ENCODE measurements at places on chromosomes 7 and 10. TPM values are rescaled to one million over a fixed set of nuclear protein-coding genes. Genes with fewer than 3 reads are reported as not detected.

The IQUB gene
- total RNA-seq, result 0.88 TPM

The SPAM1 gene
- total RNA-seq, result 0.18 TPM

The HMX3 gene
- not detected for total RNA-seq

The CLEC5A gene
- not detected for total RNA-seq

The GALNT17 gene
- 48.4 TPM for total RNA-seq

The PAX2 gene
- total RNA-seq, result 0.93 TPM

The NUTM2D gene
- 2.7 TPM for total RNA-seq

DNA sequence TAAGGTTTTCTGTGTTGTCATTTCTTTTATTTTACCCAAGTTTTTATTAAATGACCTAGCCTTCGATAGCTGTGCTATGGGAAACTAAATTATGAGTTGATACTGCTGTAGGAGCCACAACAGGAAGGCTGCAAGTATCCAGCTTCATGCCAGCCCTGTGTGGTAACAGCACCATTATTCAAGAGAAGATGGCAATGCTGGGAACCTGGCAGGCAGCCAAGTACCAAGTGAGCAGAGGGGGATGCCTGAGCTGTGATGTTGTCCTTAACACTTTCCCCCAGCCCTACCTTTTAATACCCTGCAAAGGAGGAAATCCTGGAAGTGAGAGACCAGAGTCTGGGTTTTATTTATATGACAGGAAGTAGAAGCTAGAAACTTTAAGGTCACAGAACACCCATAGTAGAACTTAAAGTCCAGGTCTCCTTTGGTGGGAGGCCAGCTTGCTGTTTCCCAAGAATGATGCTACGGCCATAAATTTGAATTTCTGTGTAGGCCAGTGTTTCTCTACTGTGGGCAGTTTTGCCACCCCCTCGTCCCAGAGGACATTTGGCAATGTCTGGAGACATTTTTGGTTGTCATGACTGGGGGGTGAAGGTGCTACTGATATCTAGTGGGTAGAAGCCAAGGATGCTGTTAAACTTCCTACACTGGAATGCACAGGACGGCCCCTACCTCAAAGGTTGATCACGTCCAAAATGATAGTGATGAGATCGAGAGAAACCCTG is 9.2 kb upstream of the ATXN7L1 start:
- peaks cover 5% of the 10 kb centered on the region for H3K27me3 ChIP-seq
- no peaks in the 10 kb centered on the region for H3K36me3 ChIP-seq
- H3K4me1 ChIP-seq, result no peaks in the 10 kb centered on the region
- H3K27ac ChIP-seq, result no peak overlapping the region
- H3K4me3 ChIP-seq, result no peak overlapping the region

GRCh38 chr7:77482015-77482414 is 55.1 kb upstream of the PTPN12 start:
- H3K4me3 ChIP-seq, result no peak overlapping the region
- H3K4me1 ChIP-seq, result no peaks in the 10 kb centered on the region
- DNase-seq, result no peak
- no peaks in the 10 kb centered on the region for H3K27me3 ChIP-seq

DNA sequence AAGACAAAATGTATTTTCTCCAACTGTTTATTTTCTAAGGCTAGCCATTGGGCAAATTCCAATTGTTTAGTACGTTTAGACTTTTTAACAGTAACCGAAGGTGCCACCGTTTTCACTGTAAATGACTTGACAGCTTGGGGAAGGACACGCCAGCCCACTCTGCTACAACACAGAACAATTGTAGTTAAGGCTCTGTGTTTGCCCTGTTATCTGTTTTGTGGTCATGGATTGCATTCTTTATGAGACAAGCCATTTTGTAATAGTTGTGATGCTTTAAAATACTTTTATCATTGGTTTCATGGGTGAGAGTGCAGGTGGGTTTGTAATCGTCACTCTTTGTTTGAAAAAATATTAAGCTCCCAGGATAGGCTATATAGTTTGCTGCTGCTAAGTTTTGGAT is 6.6 kb upstream of the PITRM1 start:
- H3K4me1 ChIP-seq, result no peaks in the 10 kb centered on the region
- no peak overlapping the region for H3K27ac ChIP-seq
- no peak overlapping the region for H3K4me3 ChIP-seq
- H3K36me3 ChIP-seq, result no peaks in the 10 kb centered on the region
- no peaks in the 10 kb centered on the region for H3K27me3 ChIP-seq

DNA sequence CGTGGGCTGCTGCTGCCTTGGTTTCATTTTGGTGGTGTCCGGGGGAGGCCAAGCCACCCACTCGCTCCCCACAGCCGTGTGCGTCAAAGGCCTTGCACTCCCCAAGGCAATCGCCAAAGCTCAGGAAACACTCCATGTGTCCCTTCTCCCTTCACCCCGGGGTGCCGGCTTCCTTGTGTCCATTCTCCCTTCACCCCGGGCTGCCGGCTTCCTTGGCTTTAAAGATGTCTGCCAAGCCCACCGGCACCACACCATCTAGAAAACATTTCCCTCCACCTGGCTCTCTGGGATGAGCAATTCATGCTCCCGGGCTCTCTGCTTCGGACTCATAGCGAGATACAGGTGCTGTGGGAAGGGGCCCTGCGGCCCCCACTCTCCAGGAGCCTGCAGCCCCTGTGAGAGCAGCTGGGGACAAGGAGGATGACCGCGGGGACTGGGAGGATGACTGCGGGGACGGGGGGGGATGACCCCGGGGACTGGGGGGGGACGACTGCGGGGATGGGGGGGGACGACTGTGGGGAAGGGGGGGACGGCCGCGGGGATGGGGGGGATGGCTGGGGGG is 322.1 kb downstream of the DNAJB6 start:
- H3K4me3 ChIP-seq, result no peak overlapping the region
- H3K27me3 ChIP-seq, result no peaks in the 10 kb centered on the region
- no peak overlapping the region for H3K27ac ChIP-seq

GRCh38 chr7:152341039-152341913 is 94.5 kb downstream of the KMT2C start:
- H3K36me3 ChIP-seq, result peaks cover 3% of the 10 kb centered on the region
- no peaks in the 10 kb centered on the region for H3K27me3 ChIP-seq
- no peak overlapping the region for H3K4me3 ChIP-seq
- H3K27ac ChIP-seq, result no peak overlapping the region
- H3K4me1 ChIP-seq, result no peaks in the 10 kb centered on the region
- peak; percentile 51 for DNase-seq

DNA sequence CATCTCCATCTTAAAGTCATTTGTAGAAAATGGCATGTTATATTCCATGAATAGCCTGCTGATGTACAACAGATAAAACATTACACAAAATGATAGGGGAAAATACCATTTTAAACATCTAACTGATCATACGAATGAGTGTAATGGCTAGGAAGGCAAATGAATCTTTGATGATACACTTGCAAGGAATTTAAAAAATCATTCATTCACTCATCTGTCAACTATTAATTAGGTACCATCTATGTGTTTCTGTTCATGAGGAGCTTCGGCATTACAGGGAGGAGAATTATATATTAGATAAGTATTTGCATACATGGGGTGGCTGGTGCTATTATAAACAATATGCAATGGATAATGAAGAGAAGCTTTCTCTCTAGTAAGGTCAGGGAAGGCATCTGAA is 183.7 kb downstream of the CACNB2 start:
- no peak for DNase-seq
- no peak overlapping the region for H3K27ac ChIP-seq
- no peaks in the 10 kb centered on the region for H3K4me1 ChIP-seq
- H3K4me3 ChIP-seq, result no peak overlapping the region
- no peaks in the 10 kb centered on the region for H3K27me3 ChIP-seq

DNA sequence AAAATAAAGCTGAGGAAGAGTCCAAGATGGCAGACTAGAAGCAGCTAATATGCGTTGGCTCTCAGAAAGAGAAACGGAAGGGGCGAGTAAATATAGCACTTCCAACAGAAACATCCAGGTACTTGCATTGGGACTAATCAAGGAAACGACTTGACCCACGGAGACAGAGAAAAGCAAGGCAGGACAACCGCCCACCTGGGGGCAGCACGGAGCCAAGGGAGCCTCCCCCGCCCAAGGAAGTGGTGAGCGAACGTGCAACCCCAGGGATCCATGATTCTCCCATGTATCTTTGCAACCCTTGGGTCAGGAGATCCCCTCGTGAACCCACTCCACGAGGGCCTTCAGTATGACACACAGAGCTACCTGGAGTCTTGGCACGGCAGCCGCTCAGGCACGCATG is 45.4 kb upstream of the GRM3 start:
- no peaks in the 10 kb centered on the region for H3K4me1 ChIP-seq
- H3K4me3 ChIP-seq, result no peak overlapping the region
- DNase-seq, result peak; percentile 92

GRCh38 chr10:88922041-88922440 is 30.5 kb downstream of the ACTA2 start:
- H3K27ac ChIP-seq, result no peak overlapping the region
- DNase-seq, result no peak
- H3K4me1 ChIP-seq, result peaks cover 6% of the 10 kb centered on the region
- H3K36me3 ChIP-seq, result no peaks in the 10 kb centered on the region
- H3K27me3 ChIP-seq, result peaks cover 22% of the 10 kb centered on the region

- H3K36me3 ChIP-seq, result no peaks in the 10 kb centered on the region
- no peaks in the 10 kb centered on the region for H3K27me3 ChIP-seq
- no peak for DNase-seq
- H3K27ac ChIP-seq, result no peak overlapping the region
These were observed 592.8 kb upstream of the GRM3 start for GRCh38 chr7:86050918-86051317.

DNA sequence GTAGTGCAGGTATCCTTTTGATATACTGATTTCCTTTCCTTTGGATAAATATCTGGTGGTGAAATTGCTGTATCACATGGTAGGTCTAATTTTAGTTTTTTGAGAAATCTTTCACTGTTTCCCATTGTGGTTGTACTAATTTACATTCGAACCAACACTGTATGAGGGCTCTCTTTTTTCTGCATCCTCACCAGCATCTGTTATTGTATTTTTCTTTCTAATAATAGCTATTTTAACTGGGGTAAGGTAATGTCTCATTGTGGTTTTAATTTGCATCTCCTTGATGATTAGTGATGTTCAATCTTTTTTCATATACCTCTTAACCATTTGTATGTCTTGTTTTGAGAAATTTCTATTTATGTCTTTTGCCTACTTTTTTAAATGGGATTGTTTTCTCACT is 335.4 kb upstream of the MTPN start:
- no peaks in the 10 kb centered on the region for H3K27me3 ChIP-seq
- H3K4me3 ChIP-seq, result no peak overlapping the region
- no peaks in the 10 kb centered on the region for H3K4me1 ChIP-seq
- DNase-seq, result no peak
- H3K36me3 ChIP-seq, result no peaks in the 10 kb centered on the region

DNA sequence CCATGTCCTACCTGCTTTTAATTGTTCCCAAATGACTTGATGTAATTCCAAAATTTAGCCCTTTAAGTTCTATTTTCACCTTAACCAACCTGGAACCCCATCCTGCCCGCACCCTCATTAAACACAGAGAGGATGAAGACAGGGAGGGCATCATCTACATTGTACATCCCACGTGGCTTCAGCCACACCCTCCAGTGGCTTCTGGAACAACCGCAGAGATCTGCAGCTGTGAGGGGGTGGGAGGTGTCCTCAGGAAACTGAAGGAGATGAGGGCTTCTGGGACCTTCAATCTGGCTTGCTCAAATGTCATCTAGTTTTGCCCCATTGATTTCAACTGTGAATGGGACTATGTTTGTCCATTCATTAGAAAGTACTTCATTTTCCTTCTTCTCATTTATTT is 39.0 kb downstream of the AKR1B1 start:
- H3K4me1 ChIP-seq, result no peaks in the 10 kb centered on the region
- no peak overlapping the region for H3K27ac ChIP-seq
- H3K27me3 ChIP-seq, result peaks cover 5% of the 10 kb centered on the region
- H3K4me3 ChIP-seq, result no peak overlapping the region
- DNase-seq, result peak; percentile 33

GRCh38 chr7:28029051-28029450 is 151.5 kb downstream of the JAZF1 start:
- H3K27ac ChIP-seq, result no peak overlapping the region
- H3K4me1 ChIP-seq, result no peaks in the 10 kb centered on the region

DNA sequence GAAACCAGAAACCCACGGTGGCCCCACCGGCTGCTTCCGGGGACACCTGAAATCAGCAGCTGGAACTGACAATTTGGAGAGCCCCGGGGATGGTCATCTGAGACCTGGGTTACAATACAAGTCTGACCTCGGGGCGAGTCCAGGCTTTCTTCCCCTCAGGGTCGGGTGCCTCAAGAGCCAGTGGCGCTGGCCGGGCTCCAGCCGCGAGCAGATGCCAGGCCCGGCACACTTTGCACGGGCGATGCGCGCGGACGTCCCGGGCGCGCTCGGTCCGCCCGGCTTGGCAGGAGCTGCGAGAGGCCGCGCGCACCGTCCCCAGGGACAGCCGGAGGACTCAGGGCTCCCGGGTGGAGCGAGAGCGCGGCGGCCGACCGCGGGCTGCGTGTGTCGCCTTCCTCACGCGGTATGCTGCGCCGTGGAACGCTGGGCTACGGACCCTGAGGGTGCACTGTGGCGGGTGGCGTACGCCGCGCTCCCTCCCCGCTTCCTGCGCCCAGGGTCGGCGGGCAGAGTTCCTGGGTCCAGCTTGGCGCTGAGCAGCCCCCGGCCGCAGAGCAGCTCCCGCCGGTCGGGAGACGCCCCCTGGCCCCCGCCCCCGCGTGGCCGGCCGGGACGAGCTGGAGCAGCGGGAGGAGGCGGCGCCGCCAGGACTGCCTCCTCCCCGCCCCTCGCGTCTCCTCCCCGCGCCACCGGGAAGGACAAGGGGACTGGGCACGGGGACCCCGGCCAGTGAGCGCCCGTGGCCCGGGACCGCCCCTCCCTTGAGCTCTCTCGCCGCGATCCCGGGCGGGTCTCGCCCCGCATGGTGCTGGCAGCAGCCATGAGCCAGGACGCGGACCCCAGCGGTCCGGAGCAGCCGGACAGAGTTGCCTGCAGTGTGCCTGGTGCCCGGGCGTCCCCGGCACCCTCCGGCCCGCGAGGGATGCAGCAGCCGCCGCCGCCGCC is at the start of gene RBM20:
TSS of gene RBM20 (plus strand) at position 684 of the 945 bp plus-strand sequence. CDS start at position 803, 119 bp downstream.
- H3K36me3 ChIP-seq, result no peaks in the 10 kb centered on the region
- peaks cover 32% of the 10 kb centered on the region for H3K27me3 ChIP-seq
- H3K4me3 ChIP-seq, result peak within 1 kb of the TSS; percentile 85
- H3K4me1 ChIP-seq, result peaks cover 14% of the 10 kb centered on the region

DNA sequence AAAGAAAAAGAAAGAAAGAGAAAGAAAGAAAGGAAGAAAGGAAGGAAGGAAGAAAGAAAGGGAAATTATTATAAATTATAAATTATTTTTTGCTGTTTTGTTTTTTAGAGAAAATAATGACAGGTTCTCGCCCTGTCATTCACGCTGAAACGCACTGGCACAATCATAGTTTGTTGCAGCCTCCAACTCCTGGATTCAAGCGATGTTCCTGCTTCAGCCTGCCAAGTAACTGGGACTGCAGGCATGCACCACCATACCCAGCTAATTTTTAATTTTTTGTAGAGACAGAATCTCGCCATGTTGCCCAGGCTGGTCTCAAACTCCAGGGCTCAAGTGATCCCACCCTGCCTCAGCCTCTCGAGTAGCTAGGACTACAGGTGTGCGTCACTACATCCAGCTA is 21.6 kb downstream of the MMD2 start:
- no peak overlapping the region for H3K4me3 ChIP-seq
- no peaks in the 10 kb centered on the region for H3K4me1 ChIP-seq
- H3K27me3 ChIP-seq, result no peaks in the 10 kb centered on the region
- no peaks in the 10 kb centered on the region for H3K36me3 ChIP-seq
